ENCODE measurements at places on chromosomes 6 and 20. TPM values are rescaled to one million over a fixed set of nuclear protein-coding genes. Genes with fewer than 3 reads are reported as not detected.

- no peak for DNase-seq
These were observed 10.5 kb downstream of the ZC3H12D start for GRCh38 chr6:149474108-149474935.

DNA sequence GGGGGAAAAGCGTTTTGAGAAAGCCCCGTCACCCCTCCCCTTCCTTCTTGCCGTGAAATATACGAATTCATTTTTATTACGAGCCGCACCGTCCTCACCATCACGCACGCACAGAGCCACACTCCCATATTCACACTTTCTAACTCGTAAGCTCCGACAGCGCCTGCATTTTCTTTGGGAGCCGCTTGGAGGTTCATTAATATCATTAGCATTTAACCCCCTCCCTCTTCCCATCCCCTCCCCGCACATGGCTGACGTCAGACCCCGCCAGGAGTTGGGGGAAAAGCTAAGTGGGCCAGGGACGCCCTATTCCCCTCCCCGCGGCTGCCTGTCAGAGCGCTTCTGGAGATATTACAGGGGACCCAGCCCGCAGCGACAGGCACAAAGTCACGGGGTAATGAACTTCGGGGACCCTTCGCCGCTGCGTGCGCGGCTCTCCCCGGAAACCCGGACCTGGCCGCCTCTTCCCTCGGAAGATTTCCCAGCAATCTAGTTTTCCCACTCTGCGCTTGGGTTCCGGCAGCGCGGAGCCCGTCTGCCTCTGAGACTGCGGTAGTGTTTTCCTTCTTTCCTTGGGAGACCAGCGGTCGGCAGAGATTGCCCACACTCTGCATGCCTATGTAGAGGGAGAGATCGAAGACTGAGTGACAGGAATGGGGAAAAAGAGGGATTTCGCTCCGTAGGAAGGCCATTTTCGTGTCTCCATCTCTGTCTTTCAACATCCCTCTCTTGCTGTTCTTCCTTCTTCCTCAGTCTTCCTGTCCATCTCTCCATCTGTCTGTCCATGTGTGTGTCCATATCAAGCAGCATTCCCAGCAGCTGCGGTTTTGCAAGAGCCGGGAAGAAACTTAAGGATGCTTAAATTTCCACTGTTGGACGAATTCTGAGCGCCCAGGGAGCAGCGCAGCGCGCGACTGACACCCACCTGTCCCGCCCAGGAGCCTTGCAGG lies at the start of gene NR2E1:
Gene NR2E1, plus strand, starts transcription at position 309 of the 950 bp plus-strand sequence. CDS start 744 bp downstream, outside the sequence.
- no peak for DNase-seq

DNA sequence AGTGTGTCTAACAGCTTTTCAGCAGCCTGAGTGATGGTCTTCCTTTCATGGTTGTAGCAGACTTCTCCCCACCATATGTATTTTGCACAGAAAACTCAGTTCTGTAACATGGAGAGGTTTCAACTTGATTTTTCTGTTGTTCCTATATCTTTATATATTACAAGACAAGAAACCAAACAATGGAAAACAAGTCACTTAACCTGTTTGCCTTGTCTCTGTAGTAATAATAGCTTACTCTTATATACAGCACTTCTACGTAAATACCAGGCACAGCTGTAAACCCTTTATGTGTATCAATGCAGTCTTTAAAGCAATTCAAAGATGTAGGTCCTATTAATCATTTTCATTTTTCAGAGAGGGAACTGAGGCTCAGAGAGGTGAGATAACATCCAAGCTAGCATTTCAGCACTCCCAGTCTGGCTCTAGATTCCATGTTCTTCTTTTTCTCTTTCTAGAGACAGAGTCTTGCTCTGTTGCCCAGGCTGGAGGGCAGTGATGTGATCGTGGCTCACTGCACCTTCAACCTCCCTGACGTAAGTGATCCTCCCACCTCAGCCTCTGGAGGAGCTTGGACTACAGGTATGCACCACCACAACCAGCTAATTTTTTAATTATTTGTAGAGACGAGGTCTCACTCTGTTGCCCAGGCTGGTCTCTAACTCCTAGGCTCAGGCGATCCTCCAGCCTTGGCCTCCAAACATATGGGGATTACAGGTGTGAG lies 90.4 kb downstream of the DTNBP1 start:
- no peak for DNase-seq

DNA sequence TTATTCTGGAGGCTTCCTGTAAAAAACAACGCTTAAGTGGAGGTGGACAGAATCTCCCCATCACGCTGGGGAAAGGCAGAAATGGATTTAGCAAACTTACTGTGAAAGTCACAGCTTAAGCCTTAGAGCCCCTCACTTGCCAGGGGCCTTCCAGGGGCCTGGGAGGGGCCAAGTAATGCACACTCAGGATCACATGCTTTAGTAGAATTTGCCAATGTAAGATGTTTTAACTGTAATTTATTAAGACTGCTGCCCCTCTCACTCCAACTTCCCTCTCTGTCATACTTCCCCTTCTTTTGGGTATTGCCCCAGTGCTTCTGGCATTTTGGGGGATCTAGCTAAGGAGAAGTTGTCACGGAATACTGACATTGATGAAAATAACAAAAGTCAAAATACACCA lies 12.6 kb upstream of the ADA start:
- no peak for DNase-seq

GRCh38 chr6:134546962-134547645 lies 229.2 kb upstream of the SGK1 start:
- no peak for DNase-seq

DNA sequence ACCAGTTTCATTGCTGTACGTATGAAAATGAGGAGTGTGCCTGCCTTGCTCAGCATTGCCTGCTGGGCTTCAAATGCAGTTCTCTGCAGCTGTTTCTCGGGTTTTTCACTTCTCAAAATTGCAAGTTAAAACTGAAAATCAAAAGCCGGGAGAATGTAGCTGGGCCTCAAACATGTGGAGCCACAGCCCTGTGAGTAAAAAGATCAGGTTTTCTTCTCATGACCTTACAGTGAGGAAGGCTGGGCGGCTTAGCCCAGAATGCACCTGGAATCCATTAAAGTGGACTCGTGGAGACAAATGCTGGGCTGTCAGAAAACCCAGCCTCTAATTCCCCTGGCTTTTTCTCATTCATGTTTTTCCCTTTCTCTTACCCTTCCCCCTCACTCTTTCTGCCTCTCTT lies 34.4 kb downstream of the DSE start:
- peak; percentile 28 for DNase-seq

BPIFB4 gene
- polyA plus RNA-seq = not detected

MUCL3 gene
- 0.34 TPM for polyA plus RNA-seq

DNA sequence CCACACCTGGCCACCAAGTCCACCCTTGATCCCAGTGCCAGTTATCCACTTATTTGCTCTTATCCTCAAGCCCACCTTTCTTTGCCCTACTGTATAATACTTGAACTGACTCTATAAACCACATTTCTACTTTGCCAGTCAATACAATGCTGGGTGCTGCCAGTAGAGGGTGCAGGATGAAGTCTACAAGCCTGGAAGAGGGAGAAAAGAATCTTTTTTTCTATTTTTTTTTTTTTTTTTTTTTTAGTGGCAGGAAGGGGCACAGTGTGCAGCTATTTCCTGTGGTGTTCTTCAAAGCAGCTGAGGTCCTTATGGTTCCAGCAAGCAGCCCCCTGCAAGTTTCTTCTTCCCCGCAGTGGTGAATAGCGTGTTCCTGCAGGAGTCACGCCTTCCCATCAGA lies 22.2 kb upstream of the GABRR1 start:
- no peak for DNase-seq

DNA sequence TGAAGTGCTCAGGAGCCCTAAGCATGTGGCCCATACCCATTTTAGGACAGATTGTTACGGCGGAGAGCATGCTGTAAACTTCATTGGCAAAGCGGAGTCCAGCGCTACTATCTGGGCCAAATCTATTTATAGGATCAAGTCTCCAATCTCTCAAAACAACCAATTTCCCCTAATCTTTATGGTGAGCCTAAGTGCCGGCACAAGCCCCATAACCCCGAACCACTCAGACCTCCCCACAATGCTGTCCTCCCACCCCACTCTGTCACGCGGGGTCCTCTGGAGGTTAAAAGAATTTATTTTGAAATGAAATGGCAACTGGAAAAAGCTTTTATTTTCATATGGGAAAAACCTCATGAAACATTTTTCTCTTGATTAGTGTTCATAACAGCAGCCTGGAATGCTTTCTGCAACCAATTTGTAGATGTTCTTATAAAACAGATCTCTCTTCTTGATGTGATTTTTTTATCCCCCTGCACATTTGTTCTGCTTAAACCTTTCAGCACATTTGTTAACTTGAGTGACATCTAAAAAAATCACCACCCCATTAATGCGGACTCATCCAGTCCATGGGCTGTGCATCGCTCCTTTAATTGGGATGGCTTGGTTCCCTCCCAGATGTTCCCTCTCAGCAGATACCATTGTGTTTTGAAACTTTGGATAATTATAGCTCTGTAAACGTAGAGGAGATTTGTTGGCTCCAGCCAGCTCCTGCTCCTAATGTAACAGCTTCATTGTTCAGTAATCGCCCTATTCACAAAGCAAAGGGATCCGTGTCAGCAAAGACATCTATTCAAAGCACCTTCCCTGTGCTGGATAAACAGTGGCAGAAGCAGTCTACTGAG lies 323.6 kb downstream of the CD83 start:
- no peak for DNase-seq

- DNase-seq = no peak
These were observed 64.6 kb downstream of the ZC2HC1B start for GRCh38 chr6:143928853-143929252.

GRCh38 chr6:73394577-73395354 lies at the start of gene DDX43:
DDX43 (plus strand) TSS chr6:73394828; CDS start chr6:73394906, 78 bp downstream.
- DNase-seq = no peak

DNA sequence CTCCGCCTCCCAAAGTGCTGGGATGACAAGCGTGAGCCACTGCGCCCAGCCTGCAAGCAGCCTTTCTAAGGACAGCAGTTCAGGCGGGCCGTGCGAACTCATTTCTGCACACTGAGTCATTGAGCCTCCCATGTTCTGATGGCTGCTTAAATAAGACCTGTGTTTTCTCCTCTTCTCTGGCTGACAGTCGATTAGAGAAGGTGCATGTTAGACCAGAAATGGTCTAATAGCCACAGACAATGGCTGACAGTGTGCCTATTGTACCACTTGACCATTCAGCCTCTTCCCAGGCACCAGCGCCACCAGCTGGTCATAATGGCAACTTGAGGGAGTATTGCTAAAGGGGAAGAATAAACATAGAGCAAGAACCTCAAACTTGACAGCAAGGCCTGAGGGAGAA lies 6.2 kb downstream of the CST11 start:
- peak; percentile 40 for DNase-seq

ETV7 gene
- polyA plus RNA-seq = 1.2 TPM

- DNase-seq = no peak
These were observed 40.5 kb downstream of the RREB1 start for GRCh38 chr6:7148100-7148822.

- DNase-seq = no peak
These were observed 320.9 kb downstream of the UTRN start for GRCh38 chr6:144606083-144606482.

GRCh38 chr20:39795401-39796272 lies 833.5 kb downstream of the DHX35 start:
- no peak for DNase-seq

DNA sequence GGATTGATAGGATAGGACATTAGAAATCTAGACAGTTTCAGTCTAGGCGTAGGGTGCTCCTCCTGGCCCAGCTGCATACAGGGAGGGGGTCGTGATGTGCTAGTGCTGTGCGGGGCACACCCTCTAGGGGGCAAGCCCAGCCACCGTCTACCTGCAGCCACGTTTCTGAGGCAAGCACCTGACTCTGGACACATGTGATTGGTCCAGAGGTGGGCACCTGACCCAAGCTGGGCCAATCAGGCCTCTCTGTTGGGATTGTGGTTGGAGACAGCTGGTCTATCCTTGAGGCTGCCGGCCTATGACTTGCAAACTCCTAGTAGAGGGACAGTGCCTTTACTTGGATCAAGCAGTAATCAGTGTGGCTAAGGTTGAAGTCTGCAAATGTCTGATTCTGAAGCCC lies 317.1 kb downstream of the BMP7 start:
- DNase-seq = no peak

GRCh38 chr6:93751969-93752368 lies 332.6 kb upstream of the EPHA7 start:
- DNase-seq = no peak

EDN3 gene
- 5.8 TPM for polyA plus RNA-seq

- no peak for DNase-seq
These were observed 85.4 kb upstream of the GTSF1L start for GRCh38 chr20:43812216-43812615.

SLC32A1 gene
- not detected for polyA plus RNA-seq

DNA sequence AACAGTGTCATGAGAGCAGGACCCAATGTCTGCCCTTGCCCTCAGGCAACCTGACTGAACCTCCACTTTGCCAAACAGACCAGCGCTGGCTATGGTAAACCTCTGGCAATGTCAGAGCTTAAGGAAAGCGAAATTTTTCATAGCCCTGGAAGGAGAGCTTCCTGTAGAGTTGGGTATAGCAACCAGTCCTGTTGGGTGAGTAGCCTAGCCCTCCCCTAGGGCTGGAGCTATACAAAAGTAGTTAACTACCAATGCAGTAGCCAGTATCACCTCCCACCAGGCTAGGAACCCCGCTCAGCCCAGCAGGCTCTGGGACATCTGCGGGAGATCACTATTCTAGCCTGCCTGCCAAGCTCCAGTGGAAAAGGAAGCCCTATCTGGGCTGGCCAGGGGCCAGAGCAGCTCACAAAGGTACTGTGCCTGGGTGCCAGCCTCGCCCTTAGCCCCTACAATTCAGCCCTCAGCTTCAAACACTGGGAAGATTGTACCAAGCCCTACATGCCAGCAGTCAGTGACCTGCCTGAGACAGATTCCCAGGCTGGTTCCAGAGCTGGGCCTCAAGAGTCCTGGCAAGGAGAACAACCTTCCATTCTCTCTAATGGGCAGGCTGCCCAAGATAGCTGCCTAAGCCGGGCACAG lies 7.9 kb downstream of the WFDC3 start:
- DNase-seq = peak; percentile 14

DNA sequence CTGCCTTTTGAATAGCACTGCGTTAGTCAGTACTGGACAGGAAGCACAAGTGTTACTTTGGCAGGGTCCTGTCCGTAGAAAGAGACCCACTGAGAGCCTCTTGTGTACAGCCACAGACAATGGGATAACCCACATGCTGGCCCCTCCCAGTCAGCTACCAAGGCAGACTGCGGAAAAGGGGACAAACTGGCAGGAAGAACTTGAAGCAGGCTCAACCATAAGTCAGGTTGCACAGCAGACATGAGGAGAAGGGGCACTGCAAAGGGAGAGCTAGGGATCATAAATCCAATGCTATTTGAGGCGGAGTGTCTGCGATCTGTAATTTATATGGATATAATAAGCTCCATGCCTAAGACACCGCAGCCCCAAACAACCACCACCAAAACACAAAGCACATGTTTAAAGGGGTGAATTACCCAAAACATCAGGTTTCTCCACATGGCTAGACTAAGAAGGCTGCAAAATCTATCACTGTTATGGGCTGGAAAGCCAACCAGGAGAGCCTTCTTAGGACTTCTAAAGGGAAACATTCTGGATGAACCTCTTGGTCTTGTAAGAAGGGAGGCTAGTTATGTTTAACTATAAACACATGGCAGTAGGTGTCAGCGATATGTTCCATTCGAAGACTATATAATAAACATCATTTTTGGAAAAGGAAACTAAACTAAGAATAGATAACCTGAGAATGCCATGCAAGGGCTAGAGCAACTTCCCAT lies 141.7 kb downstream of the BACH2 start:
- peak; percentile 31 for DNase-seq

Data from hepatocyte (in vitro differentiated cells).